Midbrain (tissue), 1 donor: ENCODE measurements at places on chromosomes 13 and 19.
A peak's percentile ranks its signal among the peaks of the same experiment; 100 is the strongest.

DNA sequence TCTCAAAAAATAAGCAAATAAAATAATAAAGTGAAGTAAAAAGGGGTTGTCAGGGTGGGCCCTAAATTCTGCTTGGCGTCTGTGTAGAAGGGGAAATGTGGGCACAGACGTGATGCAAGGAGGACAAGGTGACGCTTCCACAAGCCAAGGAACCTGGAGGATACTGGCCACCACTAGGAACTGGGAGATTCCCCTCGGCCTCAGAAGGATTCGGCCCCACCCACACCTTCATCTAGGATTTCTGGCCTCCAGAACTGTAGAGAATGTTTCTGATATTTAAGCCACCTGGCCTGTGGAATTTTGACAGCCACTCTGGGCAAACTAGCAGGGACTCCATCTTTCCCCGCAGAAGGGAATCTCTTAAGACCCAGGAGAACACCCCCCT is 1.1 kb downstream of the PLEKHJ1 start:
- DNase-seq, result no peak

DNA sequence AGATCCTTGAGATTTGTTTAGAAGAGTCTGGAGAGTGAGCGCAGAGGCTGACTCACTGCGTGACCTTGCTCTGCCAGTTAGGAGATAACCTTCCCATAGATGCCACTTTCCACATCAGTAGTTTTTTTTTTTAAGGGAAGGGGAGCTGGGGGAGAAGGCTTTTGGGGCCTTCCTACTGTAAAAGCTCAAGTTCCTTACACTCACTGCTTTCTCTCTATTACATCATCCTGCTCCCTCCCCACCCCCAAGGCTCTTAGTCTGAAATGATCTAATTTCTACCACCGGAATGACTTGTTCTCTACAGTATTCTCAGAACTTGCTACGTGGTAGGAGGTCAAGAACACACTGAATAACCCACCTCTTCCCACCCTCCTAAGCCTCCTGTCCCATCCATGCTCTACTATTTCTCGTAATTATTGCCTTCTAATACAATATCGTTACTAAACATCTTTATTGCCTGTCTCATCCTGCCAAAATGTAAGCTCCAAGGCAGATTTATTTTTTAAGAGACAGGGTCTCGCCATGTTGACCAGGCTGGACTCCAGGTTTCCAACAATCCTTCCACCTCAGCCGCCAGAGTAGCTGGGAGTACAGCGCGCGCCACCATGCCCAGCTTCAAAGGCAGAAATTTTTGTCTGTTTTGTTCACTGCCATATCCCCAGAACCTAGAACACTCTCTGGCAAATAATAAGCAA is 1.2 kb downstream of the LONP1 start:
- DNase-seq, result no peak

GRCh38 chr13:71459708-71460107 is 407.3 kb downstream of the DACH1 start:
- no peak for DNase-seq

GRCh38 chr13:86051134-86052103 is 252.2 kb upstream of the SLITRK6 start:
- no peak for DNase-seq

DNA sequence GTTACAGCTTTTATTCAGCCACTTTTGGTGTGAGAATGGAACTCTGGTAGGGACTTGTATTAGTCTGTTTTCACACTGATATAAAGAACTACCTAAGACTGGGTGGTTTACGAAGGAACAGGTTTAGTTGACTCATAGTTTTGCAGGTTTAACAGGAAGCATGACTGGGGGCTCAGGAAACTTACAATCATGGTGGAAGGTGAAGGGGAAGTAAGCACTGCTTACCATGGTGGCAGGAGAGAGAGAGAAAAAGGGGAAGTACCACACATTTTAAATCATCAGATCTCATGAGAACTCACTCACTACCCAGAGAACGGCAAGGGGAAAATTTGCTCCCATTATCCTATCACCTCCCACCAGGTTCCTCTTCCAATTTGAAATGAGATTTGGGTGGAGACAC is 942.2 kb downstream of the PCDH17 start:
- DNase-seq, result no peak

DNA sequence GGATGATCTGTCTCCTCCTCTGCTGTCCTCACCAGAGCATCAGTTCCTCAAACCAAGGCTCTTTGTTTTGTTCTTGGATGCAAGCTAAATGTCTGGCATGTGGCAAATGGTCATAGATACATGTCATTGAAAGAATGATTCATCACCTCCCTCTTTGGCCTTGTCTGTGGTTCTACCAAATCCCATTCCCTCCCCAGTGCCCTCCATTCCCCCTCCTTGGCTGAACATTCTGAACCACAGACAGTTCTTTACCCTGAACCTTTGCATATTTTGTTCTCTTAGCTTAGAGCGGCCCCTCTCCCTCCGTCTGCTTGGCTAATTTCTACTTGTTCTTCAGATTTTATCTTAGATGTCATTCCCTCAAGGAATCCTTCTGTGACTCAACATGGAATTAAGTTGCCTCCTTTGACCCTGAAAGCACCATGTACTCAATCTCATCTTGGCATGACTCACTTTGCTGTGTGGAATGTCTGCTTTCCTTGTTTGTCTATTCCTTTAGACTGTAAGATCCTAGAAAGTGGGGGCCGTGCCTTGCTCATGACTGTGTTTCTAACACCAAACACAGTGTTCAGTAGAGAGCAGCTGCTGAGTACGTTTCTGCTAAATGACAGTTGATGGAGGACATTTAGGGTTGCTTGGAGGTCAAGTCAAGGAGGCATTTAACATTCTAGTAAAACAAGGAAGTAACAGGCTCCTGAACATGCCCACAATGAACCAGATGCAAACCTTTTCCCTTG is 8.1 kb downstream of the ALOX5AP start:
- no peak for DNase-seq

GRCh38 chr13:59391696-59392095 is 772.0 kb downstream of the DIAPH3 start:
- DNase-seq, result peak; percentile 58

DNA sequence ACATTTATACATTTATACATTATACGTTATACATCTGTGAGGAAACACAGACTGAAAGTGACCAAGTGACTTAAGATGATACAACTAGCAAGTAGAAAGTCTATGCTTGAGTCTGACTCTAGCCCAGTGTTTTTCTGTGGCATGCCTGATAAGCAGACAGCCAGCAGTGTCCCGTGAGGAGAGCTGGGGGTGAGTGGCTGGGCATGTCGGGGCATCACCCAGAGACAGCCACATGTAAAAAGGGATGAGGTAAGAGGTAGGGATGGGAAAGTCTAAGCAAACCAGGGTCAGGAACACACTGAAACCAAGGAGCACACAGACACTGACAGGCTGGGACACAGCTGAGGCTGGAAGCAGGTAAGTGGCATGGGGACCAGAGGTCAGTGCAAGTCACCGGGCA is 333.2 kb downstream of the FOXO1 start:
- no peak for DNase-seq

- DNase-seq, result no peak
Measured at GRCh38 chr19:10839114-10840050, 3.4 kb upstream of the TMED1 start.

- no peak for DNase-seq
Measured at GRCh38 chr13:19676168-19676567, 42.7 kb downstream of the MPHOSPH8 start.

- no peak for DNase-seq
Measured at GRCh38 chr19:11598103-11598483, 810 bp downstream of the ZNF627 start.

- peak; percentile 17 for DNase-seq
Measured at GRCh38 chr19:17767559-17767958, 16.3 kb downstream of the FCHO1 start.

DNA sequence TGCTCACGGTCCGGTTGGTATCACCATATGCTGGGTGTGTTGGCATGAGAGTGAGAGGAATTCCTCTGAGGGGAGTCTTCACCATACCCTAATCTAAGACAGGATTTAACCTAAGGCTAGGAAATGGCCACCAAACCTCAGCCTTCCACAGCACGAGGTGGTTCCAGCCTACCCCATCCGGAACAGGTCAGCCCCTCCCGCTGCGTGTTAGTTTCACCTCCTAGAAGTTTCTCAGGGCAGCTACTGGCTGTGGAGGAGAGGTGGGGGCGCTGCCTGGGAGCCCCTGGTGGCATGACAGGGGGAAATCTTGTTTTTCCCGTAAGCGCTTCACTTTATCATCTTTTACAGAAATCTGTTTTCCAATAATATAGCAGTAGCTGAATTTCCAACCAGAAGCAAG is 55.1 kb downstream of the RGCC start:
- no peak for DNase-seq

DNA sequence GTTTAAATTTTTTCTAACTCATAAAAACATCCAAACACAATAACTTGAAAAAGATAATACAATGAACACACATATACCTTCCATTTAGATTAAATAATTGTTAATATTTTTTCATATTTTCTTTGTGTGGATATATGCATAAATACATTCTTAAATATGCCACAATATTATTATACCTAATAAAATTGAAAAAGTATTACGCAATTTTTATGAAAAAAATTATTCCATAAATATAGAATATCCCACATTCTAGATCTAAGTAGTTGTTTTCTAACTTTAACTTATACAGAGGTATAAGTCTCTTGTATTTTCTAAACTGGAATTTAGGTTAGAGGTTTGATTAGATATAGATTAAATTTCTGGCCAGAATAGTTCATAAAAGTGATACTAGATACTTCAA is 34.3 kb downstream of the POU4F1 start:
- no peak for DNase-seq

- DNase-seq, result no peak
Measured at GRCh38 chr13:91368101-91368500, 20.6 kb downstream of the MIR17HG start.

DNA sequence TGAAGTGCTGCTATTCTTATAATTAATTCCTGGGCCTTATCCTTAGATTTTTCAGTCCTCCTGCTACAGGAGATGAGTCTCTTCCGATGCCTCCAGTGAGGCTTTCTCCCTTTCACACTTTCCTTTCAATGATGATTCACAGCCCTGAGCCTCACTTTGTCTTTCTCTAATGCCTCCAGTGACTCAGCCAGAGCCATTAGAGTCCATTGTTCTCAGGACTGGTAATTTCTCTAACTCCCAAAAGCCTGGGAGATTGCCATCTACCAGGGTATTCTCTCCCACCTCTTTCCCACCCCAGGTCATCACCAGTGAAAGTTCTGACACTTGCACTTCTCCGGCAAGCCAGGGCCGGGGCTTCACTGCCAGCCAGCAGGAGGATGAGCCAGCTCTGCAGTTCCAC is 49.6 kb upstream of the ARGLU1 start:
- DNase-seq, result no peak

GRCh38 chr19:1123885-1124677 is 20.3 kb downstream of the GPX4 start:
- DNase-seq, result no peak

DNA sequence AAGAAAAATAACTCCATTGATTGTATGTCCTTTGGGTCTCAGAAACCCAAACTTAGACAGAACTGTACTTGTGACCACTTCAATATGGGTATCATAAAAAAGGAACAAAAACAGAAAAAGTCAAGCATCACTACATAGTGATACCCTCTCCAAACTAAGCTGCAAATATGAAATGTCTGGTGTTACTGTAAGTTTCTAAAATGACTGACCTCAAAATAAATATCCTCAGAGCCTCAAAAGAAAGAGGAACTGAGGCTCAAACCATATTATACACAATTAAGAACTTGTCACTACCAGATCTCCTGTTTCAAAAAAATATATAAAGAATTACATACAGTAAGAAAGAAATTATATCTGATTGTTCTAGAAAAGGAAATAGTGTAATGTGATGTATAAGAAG is 787.9 kb upstream of the KLHL1 start:
- no peak for DNase-seq

- no peak for DNase-seq
Measured at GRCh38 chr13:51825681-51826254, 19.2 kb downstream of the TMEM272 start.

DNA sequence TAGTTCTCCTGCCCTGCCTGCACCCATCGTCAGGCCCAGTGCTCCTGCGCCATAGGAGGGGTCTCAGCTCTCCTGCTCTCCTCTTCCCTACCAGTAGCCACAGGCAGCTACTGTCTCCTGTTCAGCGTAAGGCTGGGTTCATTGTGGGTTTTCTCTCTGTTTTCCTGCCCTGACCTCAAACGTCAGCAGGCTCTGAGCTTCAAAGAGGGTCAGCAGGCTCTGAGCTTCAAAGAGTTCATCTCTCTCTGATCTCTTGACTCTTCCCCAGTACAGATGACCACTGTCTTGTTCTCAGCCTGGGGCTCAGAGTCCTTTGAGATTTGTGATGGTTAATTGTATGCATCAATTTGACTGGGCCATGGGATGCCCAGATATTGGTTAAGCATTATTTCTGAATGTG is 4.6 kb upstream of the CPB2 start:
- no peak for DNase-seq

GRCh38 chr13:108281901-108282300 is 12.4 kb downstream of the TNFSF13B start:
- no peak for DNase-seq

DNA sequence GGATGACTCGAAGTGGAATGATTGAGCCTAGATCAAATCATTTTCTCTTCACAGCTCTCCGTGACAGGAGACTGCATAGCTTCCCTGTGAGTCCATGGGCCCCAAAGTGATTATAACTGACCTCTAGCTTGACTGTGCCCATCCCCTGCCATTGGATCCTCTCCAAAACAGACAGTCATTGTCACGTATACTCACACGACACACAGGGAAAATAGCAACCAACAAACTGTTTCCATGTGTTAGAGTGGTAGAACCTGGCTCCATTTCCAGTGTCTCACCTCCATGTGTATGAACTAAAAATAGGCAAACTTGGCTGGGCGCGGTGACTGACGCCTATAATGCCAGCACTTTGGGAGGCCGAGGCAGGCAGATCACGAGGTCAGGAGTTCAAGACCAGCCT is 48.8 kb upstream of the NPAS1 start:
- DNase-seq, result no peak

DNA sequence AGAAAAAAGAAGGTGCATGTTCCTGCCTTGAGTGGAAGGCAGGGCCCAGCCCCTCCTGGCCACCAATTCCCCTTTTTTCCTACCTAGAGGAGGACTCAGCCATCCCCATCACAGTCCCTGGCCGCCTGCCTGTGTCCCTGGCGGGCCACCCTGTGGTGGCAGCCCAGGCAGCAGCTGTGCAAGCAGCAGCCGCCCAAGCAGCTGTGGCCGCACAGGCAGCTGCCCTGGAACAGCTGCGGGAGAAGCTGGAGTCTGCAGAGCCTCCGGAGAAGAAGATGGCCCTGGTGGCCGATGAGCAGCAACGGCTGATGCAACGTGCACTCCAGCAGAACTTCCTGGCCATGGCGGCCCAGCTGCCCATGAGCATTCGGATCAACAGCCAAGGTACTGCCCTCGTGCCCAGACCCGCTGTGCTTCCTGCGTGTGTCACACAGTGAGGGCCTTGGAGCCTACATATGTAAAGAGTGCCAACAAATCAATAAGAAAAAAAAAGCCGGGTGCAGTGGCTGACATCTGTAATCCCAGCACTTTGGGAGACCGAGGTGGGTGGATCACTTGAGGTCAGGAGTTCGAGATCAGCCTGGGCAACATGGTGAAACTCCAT is 17.6 kb upstream of the WDR18 start:
- no peak for DNase-seq
